ENCODE measurements at places on chromosomes 11 and 22.

DNA sequence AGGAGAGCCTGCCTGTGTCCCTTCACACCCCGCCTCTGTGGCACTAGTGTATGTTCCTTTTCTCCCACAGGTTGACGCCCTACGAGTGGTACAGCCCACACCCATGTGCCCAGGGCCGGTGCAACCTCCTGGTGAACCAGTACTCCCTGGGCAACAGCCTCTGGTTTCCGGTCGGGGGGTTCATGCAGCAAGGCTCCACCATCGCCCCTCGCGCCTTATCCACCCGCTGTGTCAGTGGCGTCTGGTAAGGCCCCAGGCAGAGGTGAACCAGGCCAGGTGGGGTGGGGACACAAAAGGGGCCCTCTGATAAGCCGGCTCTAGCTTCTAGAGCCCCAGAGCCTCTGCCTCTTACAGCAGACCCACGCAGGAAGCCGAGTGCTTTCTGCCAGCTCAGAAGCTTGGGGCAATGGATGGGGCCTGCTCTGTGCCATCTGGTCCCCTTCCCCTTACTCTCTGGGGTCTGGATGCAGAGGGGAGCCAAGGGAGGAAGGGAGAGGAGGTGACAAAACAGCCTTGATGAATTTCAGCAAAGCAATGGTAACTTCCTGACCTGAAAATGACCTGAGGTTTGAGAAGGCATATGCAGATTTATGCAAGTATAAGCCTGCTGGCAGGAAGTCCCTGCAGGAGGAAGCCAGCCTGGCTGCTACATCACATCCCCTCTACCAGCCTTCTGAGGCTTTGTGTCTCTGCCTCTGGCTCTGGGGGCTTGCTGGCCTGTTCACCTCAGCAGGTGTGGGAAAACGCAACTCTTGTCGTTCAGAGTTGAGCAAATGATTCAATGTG lies 67.0 kb upstream of the TBCEL start:
- peak; percentile 52 for DNase-seq

GRCh38 chr11:47924184-47924691 lies 56.1 kb upstream of the PTPRJ start:
- DNase-seq: peak; percentile 26

DNA sequence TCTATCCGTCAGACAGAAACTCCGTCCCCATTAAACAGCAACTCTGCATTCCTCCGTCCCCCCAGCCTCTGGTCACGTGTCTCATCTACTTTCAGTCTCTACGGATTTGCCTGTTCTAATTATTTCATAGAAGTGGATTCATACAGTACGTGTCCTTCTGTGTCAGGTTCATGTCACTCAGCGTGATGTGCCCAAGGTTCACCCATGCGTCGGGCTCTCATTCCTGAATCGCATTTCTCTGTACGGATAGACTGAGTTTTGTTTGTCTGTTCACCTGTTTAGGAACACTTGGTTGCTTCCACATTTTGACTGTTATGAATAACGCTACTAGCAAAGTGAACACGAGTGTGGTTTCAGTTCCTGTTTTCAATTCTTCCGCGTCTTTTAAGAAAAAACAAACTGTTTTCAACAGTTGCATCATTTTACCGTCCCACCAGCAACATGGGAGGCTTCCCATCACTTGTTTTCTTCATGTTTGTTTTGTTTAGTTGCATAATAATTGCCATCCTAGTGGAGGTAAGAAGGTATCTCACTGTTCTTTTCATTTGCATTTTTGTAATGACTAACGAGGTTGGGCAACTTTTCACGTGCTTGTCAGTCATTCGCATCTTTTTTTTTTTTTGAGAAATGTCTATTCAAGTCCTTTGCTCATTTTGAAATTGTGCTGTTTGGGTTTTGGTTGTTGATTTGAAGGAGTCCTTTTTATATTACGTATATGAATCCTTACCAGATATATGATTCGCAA lies 8.9 kb upstream of the NLRP6 start:
- peak; percentile 72 for DNase-seq

GRCh38 chr11:45483416-45483815 lies 182.0 kb downstream of the CHST1 start:
- no peak for DNase-seq

DNA sequence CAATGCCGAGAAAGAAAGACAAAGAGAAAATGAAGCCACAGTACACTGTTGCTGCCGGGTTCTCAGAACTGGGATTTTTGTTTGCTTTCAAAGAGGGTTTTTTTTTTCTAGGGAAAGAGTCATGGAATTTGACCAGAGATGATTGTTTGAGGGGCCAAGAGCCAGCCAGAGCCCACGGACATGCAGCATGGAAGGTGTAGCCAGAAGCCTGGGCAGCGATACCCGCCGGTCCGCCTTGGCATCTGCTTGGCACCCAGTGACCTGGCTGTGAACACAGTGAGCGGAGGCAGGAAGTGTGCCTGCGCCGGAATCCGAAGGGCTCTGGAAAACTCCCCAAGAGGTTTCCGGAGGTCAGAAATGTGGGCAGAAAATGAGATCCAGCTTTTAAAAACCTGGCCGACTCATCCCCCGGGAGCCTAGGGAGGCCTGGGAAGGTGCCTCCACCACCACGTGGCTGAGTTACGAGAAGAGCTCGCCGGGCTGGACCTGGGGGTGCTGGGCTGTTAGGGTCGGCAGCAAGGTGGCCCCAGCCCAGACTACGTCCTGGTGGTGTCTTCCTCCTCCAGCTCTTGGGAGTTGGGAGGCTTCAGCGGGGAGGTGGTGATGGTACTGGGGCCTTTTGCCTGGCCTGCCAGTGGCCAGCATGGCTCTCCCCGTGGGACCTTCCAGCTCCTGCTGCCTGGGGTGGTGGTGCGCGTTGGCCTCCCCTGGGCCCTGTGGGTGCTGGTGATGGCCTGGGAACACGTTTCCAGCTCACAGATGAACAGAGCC lies 61.6 kb upstream of the PPARA start:
- no peak for DNase-seq

DNA sequence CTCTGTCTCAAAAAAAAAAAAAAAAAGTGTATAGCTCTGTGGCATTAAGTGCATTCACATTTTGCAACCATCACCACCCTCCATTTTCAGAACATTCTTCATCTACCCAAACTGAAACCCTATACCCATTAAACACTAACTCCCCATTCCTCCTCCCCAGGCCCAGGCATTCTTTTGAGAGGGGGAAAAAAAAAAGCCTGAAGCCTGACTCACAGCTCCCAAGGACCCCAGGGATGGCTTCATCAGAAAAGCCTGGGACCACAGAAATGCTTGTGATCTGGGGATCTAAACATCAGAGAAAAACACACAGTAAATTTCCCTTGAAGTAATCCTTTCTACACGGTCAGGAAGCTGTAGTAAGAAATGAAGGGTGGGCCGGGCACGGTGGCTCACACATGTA lies 10.7 kb upstream of the GTSE1 start:
- no peak for DNase-seq

DNA sequence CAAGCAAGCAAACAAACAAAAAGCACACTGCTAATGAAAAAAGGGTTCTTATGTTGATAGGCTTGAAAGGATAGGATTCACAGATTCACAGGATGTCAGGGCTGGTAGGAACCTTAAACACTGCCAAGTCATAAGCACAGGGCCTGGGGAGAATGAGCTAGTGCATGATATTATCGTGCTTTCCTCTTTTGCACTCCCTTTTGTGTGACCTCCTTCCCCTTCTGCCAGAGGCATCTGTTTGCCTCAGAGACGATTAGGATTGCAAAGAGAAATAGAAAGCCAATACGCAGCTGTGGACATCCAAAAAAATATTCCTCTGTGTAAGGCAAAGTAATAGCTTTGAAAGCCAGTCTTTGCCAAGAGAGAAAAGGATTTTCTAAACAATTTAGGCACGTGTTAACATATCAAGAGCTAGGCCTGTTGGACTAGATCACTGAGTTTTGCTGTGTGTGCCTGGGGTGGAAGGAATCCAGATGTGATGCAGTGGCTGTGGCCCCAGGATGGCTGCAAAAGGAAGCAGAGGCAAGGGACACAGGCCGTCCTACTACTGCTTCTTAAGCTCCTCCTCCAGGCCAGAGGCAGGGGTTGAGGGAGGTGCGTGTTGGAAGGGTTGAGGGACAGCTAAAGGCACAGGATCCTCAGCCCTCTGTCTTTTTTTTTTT lies 30.6 kb downstream of the MCHR1 start:
- DNase-seq: no peak

DNA sequence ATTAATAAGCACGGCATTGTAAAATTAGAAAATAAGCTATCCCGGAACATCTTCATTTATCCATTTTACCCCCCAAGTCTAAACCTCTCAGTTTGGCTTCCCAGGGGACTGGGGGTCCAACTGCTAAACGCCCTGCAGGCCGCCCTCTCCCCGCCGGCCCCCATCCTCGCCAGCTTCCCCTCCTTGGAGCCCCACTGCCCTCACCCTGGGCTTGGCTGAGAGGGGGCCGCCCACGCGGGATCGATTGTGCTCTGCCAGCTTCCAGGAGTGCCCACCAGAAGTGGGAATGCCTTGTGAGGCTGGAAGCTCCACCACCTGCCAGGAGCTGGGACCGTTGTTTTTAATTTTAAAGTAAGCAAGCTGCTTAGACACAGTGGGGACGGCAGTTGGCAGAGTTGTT lies 353.5 kb downstream of the TBC1D22A start:
- DNase-seq: no peak

GRCh38 chr11:61752117-61752924 lies at the start of gene MYRF:
TSS of gene MYRF (plus strand) at chr11:61752636. CDS start at chr11:61752745, 109 bp downstream.
- peak; percentile 62 for DNase-seq

- no peak for DNase-seq
Measured at GRCh38 chr11:17738151-17738973, 3.8 kb downstream of the KCNC1 start.

GRCh38 chr22:44108076-44108475 lies 72.6 kb upstream of the PARVG start:
- no peak for DNase-seq

DNA sequence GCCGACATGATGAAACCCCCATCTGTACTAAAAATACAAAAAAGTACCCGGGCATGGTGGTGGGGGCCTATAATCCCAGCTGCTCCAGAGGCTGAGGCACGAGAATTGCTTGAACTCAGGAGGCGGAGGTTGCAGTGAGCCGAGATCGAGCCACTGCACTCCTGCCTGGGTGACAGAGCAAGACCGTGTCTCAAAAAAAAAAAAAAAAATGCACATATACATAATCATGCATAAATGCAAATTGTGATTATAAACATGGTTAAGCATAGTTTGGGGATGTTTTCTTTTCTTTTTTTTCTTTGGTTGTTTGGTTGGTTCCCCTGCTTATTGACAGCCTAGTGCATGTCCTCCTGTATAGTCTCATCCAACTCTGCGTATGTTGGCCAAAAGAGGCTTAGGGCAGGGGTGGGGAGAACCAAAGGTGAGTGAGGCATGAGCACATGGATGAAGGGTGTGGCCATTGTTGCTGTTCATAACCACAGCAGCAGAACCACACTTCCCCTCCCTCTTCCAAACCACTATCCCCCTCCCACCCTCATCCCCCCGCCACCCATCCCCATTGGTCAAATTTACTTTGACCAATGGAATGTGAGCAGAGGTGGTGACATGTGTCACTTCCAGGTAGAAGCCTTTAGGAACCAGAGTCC lies 6.9 kb upstream of the VPS37C start:
- no peak for DNase-seq

- no peak for DNase-seq
Measured at GRCh38 chr11:132535830-132536229, 996.5 kb downstream of the OPCML start.

GRCh38 chr11:61830237-61831105 lies 2.4 kb downstream of the FADS2 start:
- no peak for DNase-seq

GRCh38 chr22:24310969-24311368 lies 40.3 kb downstream of the SPECC1L start:
- DNase-seq: no peak

GRCh38 chr11:24344222-24344621 lies 152.6 kb upstream of the LUZP2 start:
- DNase-seq: no peak

DNA sequence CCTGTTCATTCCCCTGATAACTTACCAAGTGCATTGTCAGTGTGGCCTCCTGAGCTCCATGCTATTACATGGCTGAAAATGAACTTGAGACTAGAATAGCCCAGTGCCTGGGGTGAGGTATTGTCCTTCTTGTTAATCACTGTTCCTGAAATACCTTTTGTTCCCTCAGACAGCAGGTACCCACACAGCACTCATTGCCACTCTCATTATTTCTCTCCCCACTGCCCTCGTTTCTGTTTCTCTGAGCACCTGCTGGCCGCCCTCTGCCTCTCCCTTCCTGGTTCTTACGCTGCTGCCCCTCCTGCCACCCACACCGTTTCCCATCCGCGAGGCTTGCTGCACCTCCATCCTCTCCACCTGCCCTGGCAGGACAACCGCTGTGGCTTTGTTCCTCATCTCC lies 36.9 kb upstream of the RAB1B start:
- no peak for DNase-seq

DNA sequence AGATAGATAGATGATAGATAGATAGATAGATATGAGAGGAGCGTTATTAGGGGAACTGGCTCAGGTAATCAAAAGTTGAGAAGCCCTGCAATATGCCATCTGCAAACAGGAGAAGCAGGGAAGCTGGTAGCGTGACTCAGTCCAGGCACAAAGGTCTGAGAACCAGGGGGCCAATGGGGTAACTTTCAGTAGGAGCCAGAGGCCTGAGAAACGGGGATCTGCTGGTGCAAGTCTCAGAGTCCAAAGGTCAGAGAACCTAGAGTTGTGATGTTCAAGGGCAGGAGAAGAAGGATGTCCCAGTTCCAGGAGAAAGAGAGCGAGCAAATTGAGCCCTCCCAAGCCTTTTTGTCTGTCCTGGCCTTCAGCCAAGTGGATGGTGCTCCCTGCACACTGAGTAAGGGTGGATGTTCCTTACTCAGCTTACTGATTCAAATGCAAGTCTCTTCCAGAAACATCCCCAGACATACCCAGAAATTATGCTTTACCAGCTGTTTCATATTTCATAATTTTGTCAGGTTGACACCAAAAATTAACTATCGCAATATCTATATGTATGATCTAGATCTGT lies 87.8 kb upstream of the SLC22A12 start:
- no peak for DNase-seq

GRCh38 chr22:47394504-47395440 lies 632.3 kb downstream of the TBC1D22A start:
- no peak for DNase-seq

DNA sequence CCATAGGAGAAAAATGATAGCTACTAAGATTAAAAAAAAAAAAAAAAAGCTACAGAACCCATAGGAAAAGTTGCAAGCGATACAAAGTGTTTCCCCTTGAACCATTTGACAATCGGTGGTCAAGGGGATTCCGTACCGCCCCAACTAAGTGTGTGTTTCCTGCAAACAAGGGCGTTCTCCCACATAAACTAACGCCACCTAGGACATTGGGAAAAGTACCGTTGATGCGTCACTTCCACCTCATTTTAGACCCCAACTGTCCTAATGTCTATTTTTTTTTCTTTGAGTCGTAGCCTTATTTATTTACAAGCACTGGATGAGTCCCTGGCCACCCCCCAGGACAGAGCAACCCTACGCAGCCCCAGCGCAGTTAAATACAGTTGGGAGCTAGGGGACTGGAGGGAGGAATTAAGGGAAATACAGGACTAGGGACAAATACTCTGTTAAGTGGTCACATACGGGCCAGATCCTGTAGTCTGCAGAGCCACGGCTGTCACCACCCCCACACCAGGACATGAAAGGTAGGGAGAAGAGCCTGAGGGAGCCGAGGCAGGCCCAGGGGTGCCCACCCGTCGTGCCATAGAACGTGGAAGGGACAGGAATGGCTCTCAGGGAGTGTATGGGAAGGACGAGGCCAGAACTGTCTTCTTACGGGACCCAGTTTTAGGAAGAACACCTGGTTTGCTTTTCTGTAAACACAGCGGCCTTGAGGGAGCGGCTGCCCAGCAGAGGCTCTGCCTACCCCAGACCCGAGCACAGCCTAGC lies 19.0 kb downstream of the EIF1AD start:
- DNase-seq: no peak
